Neural progenitor cell (in vitro differentiated cells): ENCODE measurements at places on chromosomes 6 and 20. TPM values are rescaled to one million over a fixed set of nuclear protein-coding genes. Genes with fewer than 3 reads are reported as not detected.

Gene ZNF391
- 9.6 and 16.5 TPM in 2 replicates for total RNA-seq

Gene COX7A2
- total RNA-seq: 146 and 330 TPM in 2 replicates

Gene MICB
- total RNA-seq: 8.1 and 9.1 TPM in 2 replicates

Gene C6orf15
- not detected in 2 replicates for total RNA-seq

Gene TPD52L2
- total RNA-seq: 66.6 and 80.1 TPM in 2 replicates

DNA sequence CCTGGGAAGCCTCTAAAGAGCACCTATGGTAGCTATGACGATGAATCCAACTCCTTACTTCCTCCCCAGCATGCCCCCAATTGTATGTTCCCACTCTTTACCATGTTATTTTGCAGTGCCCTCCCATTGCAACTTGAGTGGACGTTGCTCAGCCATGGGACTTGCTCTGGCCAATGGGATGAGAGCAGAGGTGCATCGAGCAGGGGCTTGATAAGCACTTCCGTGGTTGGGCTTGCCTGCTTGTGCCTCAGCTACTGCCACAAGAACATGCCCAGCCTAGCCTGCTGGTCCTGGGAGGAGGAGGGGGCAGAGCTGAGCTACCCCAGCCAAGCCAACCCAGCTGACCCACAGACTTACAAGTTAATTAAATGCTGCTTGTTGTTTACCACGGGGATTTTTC is 71.1 kb upstream of the CTNNBL1 start:
- DNase-seq: peak; percentile 21

DNA sequence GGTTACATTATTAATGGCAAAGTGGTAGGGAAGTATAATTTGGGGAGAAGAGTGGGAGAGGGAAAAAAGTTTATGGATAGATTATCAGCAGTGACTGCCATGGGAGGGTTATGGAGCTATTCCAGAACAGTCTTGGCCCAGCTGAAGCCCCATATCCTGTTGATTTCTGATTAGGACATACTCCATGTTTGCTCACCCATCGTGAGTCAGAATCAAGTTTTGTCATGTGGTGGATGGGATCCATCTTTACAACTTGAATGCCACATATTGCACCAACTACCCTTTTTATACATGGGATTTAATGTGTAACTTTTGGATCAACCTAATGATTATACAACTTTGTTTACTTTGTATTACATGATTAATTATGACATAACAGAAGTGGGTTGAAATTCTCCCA is 217.0 kb downstream of the HAO1 start:
- no peak for DNase-seq

DNA sequence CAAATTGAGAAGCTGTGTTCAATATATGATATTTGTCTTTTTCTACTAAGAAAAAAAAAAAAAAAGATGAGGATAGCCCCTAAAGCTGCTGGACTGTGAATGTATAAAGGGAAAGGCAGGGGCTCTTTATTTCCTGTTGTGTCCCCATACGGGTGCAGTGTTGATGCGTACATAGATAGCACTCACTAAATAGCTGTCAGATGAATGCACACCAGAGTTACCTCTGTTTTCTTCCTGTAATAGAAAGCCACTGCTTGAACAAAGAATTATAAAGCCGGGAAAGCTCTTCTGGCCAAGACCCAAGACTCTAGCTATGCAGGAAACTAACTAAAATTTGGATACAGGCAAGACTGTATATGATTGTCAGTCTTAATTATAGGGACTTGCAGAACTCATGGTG is 260.0 kb downstream of the FARS2 start:
- no peak for DNase-seq

DNA sequence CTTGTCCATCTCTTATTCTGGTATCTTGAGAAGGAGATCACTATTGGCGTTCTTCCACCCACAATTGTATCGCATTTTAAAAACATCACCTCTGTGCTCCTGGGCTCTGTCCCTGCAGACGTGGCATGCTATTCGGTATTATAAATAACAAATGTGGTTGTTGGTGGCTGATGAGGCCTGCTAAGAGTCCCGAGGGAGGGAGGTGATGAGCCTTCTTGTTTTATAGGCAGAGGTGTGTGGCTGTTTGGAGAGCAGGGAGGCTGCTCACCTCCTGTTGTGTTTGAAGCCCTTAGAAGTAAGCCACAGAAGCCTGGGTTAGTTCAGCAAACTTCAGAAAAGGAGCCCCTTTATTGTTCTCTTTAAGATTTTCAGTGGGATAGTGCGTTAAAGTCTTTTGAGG is 15.6 kb downstream of the MANBAL start:
- DNase-seq: no peak

DNA sequence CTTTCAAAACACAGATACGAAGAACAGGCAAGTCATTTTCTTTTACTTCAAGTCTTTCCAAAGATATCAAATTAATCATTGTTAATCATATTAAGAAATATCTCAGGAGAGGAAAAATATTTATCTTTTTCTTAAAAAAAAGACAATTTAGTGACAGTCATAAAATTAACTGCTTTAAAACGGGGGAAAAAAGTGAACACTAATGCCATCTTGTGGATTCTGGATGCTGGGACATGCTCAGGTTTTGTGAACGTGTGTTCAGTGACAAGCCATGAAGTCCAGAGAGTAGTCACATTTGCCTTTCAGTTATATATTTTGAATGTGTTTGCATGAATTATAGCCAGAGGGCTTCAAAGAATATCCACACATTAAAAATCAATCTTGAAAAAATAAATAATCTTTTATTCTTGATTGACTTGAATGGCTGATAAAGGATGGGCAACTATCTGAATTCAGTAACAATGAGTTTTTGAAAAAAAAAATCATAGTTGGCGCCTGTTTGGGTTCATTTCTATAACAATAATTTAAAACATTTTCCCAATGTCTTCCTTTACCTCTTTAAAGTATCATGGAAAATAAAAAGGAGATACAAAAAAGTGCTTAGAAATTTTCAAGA is 74.7 kb upstream of the NOX3 start:
- peak; percentile 33 for DNase-seq

DNA sequence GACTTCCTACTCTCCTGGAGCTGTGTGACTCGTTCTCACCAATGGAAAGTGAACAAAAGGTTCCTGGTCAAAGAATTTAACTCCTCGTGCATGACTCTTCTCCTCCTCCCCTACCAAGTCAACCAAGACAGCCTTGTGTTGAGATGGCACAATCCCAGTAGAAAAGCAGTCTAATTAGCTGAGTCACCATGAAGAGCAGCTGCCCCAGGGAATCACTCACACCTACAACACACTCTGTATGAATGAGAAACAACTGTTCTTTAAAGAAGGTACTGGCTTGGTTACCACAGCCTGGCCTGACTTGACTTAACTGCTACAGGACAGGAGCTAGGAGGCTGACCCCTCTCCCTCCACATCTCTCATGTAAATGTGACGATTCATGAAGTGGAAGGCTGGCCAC is 2.9 kb upstream of the HLA-DOB start:
- no peak for DNase-seq

- no peak for DNase-seq
Observed at GRCh38 chr6:89324304-89324703, 9.2 kb upstream of the GABRR2 start.

DNA sequence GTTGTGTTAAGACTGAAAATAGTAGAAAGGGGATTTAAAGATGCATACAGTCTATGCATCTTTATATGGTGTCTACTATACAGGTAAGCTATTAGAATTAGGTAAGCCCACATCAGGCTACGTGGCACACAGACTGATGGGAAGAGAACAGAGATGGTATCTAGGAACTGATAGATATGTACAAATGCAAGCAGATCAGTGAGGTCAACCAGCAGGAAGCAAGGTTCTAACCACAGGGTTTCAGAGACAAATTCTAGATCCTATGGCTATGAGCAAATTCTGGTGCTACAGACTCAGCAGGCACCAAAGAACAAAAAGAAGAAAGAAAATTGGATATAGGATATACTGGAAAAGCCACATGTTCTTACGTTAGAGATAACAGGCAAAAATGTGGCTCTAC is 110.6 kb downstream of the TRDN start:
- DNase-seq: no peak

- no peak for DNase-seq
Observed at GRCh38 chr6:71292001-71292400, 3.4 kb downstream of the OGFRL1 start.

GRCh38 chr6:31058128-31058894 is 48.0 kb downstream of the MUC22 start:
- peak; percentile 83 for DNase-seq

DNA sequence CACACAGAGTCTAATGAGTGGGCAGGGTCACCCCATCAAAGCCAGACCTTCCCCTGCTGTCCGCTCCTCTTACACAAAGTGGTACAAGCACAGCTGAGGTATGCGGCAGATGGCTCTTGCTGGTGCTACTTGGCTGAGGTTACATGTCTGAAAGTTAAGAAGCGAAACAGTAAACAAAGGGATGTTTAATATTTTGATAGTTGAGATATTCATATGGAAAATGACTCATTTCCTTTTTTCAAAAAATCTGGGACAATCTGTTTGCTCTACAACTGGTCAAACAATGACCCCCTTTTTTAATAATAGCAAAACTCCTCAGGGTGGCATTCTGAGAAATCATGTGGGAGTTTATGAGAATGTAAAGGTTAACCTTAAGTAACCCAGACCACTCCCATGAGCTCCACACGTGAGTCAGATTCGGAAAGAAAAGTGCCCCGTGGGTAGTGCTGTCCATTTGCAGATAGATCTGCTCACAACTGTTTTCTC is 245.3 kb downstream of the TBXT start:
- DNase-seq: no peak
